ENCODE measurements at places on chromosomes 2 and 18. TPM values are rescaled to one million over a fixed set of nuclear protein-coding genes. Genes with fewer than 3 reads are reported as not detected.

DNA sequence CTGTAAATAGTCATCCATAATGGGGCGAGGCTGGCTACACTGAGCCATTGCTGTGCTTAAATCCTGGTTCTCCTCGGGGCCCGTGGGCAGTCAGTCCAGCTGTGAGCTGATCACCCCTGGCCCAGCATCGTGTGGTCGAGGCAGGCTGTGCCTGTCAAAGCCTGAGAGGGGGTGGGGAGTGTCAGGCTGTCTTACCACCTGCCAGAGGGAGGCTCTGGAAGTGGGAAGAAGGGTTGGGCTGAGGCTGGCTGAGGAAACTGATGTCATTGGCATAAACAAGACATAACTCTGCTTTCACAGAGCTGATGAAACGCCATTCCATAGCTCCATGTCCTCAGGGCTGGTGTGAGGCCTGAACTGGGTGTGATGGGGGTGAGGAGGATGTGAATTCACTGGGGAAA lies 49.7 kb downstream of the KLHL29 start:
- DNase-seq, result no peak
- no peaks in the 10 kb centered on the region for H3K36me3 ChIP-seq
- H3K27me3 ChIP-seq, result no peaks in the 10 kb centered on the region
- H3K4me3 ChIP-seq, result no peak overlapping the region
- H3K4me1 ChIP-seq, result no peaks in the 10 kb centered on the region

Gene MERTK
- total RNA-seq, result 37.3 TPM

Gene SLC35F5
- total RNA-seq, result 46.6 TPM

DNA sequence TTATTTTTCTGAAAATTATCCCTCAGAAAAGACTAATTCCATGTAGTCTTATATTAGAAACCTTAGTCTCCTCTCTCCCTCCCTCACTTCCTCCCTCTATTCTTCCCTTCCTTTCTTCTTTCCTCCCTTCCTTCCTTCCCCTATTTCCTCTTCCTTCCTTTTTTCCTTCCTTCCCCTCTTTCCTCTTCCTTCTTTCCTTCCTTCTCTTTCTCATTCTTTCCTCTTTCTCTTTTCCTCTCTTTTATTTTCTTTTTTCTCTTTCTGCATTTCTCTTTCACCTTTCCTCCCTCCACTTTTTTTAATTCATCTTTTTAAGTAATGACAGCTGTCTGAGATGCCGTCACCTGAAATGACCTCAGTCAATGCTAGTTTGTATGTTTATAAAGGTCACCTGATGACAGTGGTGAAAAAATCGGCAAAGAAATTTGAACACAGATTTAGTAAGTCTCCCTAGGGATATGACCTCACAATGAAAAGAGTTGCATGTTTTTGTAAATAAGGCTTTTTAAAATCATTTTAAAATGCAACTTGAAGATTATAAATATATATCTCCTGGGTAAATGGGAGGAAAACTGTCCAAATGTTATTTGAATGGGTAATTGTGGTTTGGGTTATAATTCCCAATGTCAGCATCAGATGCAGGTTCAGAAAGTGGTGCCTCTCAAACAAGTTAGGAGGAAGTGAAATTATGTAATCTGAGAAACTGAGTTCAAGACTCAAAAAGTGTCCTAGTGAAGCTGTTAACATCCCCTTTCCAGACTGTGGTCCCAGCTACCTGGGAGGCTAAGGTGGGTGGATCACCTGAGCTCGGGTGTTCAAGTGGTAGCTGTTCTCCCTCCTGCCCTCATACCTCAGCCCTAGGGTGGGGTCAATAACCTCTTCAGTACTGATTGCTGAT lies 90.3 kb upstream of the ST3GAL5 start:
- no peak for DNase-seq
- no peaks in the 10 kb centered on the region for H3K4me1 ChIP-seq
- H3K36me3 ChIP-seq, result no peaks in the 10 kb centered on the region

DNA sequence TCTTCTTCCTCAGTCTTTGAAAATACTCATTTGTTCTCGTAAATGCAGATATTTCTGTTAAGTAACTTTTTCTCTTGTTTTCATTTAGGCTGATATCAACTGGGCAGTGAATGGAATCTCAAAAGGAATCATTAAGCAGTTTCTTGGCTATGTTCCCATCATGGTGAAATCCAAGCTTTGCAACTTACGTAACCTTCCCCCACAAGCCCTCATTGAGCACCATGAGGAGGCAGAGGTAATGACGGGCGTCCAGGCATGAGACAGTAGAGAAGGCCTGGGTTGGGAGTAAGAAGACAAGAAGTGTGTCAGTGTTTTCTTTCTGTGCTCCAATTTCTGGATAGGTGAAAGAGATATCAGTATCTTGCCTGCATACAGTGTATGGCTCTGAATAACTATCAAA lies 5.1 kb downstream of the POLR1B start:
- H3K4me3 ChIP-seq, result no peak overlapping the region
- peaks cover 10% of the 10 kb centered on the region for H3K4me1 ChIP-seq
- no peak overlapping the region for H3K27ac ChIP-seq
- H3K27me3 ChIP-seq, result no peaks in the 10 kb centered on the region

GRCh38 chr18:78293540-78293939 lies 686.1 kb upstream of the SALL3 start:
- H3K27ac ChIP-seq, result no peak overlapping the region
- no peak for DNase-seq
- no peaks in the 10 kb centered on the region for H3K36me3 ChIP-seq
- H3K27me3 ChIP-seq, result no peaks in the 10 kb centered on the region
- no peak overlapping the region for H3K4me3 ChIP-seq

Gene ANKRD29
- total RNA-seq, result 2.6 TPM

DNA sequence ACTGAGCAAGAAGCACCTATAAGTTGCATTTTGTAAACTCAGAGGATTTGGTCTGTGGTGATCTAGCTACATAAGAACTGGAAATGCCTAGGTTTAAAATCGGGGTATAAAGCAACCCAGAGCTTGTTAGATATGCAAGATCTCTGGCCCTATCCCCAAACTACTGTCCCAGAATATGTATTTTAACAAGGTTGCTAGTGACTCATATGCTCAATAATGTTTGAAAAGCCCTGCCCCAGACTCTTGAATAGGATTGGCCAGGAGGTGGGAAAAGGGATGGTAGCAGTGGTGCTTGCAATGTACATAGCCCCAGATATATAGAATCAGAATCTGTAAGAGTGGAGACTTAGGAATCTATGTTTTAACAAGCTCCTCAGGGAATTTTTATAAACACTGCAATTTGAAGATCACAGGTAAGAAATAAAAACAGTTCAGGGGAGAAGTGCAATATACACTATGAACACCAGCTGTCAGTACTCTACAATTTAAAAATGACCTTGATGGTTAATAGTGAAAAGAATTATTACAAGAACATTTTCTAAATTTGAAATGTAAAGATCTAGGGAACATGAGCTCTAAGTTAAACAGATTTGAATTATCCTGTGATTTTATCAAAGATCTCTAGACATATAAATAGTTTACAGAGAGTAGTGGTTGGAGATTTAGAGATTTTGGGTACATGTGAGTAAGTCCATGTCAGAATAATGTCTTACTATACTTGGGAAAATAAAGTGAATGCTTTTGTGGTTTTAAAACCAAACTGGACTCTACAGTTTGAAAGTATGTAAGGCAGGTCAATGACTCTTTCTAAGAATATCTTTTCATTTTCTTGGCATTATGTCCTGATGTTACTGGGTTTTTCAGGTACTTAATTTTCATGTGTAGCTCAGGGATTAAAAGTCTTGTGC lies 7.7 kb upstream of the MMADHC start:
- no peaks in the 10 kb centered on the region for H3K27me3 ChIP-seq
- H3K4me1 ChIP-seq, result peaks cover 7% of the 10 kb centered on the region
- H3K27ac ChIP-seq, result no peak overlapping the region
- no peak overlapping the region for H3K4me3 ChIP-seq
- no peaks in the 10 kb centered on the region for H3K36me3 ChIP-seq
- DNase-seq, result peak; percentile 43

DNA sequence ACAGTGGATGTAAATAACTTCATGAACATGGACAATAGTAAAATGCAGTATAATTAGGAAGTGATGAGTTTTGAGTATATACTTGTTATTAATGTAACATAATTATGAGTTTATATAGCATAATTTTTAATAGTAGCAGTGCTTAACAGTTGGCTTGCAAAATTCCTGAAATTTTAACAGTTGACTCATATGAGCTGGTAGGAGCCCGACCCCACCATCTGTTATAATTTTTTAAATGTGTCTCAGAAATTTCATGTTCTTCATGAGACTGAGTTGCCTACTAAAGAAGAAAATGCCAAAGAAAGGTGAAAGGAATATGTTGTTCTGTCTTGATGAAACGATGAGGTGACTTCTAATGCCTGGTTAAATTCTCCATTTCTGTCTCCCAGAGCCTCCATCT lies 62.6 kb downstream of the ITGB1BP1 start:
- peaks cover 7% of the 10 kb centered on the region for H3K4me1 ChIP-seq
- H3K27me3 ChIP-seq, result no peaks in the 10 kb centered on the region
- H3K4me3 ChIP-seq, result no peak overlapping the region
- no peak for DNase-seq

GRCh38 chr2:153543635-153544071 lies 65.1 kb upstream of the RPRM start:
- H3K4me1 ChIP-seq, result no peaks in the 10 kb centered on the region
- DNase-seq, result no peak
- H3K27me3 ChIP-seq, result no peaks in the 10 kb centered on the region
- no peaks in the 10 kb centered on the region for H3K36me3 ChIP-seq
- H3K4me3 ChIP-seq, result no peak overlapping the region
- H3K27ac ChIP-seq, result no peak overlapping the region

Gene SERPINB11
- not detected for total RNA-seq

DNA sequence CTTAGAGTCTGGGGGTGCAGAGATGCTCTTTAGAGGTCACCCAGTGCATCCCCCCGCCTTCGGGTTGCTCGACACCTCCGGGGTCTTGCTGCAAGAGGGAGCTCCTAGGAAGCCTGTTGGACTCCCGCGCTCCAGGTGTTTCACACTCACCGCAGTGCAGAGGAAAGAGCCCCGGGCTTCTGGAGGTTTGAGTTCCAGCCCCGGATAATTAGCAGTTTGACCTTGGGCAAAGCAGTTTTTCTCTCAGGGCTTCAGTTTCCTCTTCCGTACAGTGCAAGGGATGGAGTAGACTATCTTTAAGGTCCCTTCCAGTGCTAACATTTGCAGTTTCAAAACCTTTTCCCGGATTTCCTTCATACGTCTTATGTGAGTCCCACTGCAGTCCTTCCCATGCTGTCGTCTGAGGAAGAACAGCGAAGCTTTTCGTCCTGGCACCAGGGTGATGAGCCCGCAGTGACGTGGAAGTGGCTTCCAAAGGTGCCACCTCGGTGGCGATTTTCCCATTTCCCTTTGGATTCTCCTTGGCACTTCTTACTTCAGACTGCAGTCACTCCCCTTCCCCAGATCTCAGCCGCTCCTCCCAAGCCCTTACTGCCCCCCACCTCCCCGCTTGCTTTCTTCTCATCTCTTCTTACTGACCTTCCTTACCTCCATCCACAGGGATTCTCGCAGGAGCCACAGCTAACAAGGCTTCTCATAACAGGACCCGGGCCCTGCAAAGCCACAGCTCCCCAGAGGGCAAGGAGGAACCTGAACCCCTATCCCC lies 585 bp downstream of the PNKD start:
- H3K36me3 ChIP-seq, result peaks cover 14% of the 10 kb centered on the region
- DNase-seq, result peak; percentile 33
- H3K27me3 ChIP-seq, result no peaks in the 10 kb centered on the region

DNA sequence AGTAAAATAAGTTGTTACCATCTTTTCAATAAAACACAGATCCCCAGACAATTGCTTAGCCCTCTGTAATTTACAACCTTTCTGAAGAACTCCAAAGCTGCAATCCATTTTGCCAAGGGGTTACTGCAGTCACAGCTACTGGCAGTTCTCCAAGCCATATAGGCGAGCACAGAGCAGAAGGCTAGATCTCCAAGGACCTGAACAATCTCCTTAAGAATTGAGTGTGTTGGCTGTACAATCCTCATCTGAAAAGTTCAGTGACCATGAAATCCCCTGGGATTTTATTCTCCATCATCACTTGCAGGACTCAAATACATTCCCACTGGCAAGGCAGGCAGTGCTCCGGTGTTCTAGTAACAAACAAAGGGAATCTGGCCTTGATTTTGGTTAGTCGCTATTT lies 103.9 kb upstream of the LRP1B start:
- no peak overlapping the region for H3K4me3 ChIP-seq
- no peak for DNase-seq
- H3K36me3 ChIP-seq, result no peaks in the 10 kb centered on the region

DNA sequence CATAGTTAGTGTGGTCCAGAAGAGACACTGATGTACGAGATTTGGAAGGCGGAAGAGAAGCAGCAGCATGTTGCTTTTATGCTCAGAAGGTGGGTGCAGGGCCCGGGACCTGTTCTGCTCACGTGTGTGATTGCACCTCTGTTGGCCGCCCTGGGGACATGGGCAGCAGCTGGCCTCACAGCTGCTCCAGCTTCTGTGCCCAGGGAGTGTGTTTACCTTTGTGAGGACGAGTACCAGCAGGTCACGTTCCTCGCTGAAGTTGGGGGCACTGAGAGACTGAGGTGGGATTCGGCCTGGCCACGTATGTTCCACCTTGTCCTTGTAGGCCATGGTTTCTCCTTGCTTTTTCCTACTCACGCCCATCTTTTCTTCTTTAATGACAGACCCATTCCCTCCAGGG lies 86.3 kb downstream of the PMAIP1 start:
- DNase-seq, result no peak

Gene QPCT
- 12.8 TPM for total RNA-seq

- peak overlapping the region; percentile 69 for H3K4me3 ChIP-seq
- no peaks in the 10 kb centered on the region for H3K27me3 ChIP-seq
- peaks cover 8% of the 10 kb centered on the region for H3K4me1 ChIP-seq
- no peak overlapping the region for H3K27ac ChIP-seq
Measured at GRCh38 chr18:80147037-80147417, 38.0 kb downstream of the ADNP2 start.

Data from endothelial cell of umbilical vein (primary cell).